ENCODE measurements at places on chromosomes 4 and X. TPM values are rescaled to one million over a fixed set of nuclear protein-coding genes. Genes with fewer than 3 reads are reported as not detected.

- DNase-seq = no peak
Observed at GRCh38 chr4:79982601-79983322, 90.3 kb downstream of the ANTXR2 start.

DNA sequence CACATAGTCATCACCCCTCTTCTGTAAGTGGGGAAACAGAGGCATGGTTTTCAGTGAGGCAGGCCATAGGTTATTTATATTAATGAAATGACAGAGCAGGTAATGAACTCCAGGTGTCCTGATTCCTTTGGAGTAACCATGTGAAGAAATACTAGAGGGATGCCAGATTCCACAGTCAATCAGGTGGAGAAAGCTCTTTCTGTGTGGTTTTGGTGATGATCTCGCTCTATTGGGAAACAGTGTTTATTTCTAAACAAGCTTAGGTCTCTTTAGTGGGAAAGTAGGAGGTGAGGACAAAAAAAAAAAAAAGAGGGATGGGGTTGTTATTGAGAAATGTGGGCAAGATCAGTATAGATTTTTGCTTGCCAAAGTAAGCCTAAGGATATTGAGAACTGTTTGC, 12.2 kb downstream of the DOCK11 start:
- no peak for DNase-seq

- no peak for DNase-seq
Observed at GRCh38 chr4:168397611-168398169, 79.1 kb upstream of the DDX60 start.

HTN3 gene
- not detected for total RNA-seq

SERTM2 gene
- not detected for total RNA-seq

GRCh38 chr4:12359420-12359819, 930.7 kb upstream of the HS3ST1 start:
- no peak for DNase-seq

ADRA2C gene
- not detected for total RNA-seq

DNA sequence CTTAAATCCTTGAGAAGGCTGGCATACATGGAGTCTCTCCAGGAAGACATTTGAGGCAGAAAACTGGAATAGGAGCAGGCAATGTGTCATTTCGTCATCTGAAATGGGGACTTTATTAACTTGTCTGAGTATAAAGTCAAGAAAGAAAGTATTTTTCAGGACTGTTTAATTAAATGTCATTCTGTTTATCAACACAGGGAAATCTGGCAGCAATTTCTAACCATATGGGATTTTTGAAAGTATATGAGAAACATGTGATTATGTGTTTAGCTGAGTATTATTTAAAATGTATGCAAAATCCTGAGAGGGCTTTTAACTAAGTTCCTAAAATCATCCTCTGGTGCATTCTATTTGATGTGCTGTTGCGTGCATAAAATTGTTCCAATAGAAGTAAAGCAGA, 3.9 kb upstream of the FAM9A start:
- no peak for DNase-seq

ZAR1 gene
- not detected for total RNA-seq

DNA sequence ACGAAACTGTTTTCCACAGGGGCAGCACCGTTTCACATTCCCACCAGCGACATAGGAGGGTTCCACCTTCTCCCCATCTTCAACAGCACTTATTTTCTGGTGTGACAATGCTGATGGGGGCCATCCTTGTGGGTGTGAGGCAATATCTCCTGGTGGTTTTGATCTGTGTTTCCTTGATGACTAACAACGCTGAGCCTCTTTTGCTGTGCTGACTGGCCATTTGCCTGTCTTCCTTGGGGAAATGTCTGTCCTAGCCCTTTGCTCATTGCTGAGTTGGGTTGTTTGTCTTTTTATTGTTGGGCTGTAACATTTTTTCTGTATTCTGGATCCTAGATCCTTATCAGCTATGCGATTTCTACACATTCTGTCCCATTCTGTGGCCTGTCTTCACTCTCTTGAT, 33.7 kb downstream of the ATP2B3 start:
- no peak for DNase-seq

- DNase-seq = no peak
Observed at GRCh38 chr4:173017802-173018201, 150.8 kb upstream of the GALNT7 start.

DNA sequence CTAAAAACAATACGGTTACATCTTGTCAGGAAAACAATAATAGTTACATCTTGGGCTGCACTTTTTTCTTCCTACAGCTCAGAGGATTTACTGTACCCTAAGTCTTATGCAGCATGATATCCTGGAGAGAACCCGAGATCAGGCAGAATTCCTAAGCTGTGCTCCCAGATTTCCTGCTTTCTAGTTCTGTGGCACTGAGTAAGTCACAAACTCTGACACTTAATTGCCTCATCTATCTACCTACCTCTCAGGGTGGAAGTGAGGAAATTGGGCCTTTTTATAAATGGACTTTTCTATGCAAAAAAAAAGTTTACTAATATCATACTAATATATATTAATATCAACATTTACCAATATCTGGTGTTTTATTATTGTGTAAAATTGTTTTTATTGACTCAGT, 438.5 kb downstream of the INPP4B start:
- DNase-seq = no peak

DNA sequence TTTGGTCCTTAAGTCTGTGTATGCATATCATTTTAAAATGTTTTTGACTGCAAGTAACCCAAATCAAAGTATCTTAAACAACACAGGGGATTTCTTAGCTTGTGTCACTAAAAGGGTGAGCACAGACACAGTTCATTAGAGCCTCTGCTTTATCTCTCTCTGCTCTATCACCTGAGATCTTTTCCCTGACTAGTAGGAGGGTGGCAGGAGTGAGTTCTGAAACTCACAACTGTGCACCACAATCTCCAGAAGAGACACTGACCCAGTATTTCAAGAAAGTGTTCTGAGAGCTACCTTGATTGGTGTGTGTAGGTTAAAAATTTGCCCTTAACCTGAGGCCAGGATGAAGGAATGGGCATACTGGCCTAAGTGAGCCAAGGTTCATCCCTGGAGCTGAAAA, 24.8 kb downstream of the CCSER1 start:
- no peak for DNase-seq

DNA sequence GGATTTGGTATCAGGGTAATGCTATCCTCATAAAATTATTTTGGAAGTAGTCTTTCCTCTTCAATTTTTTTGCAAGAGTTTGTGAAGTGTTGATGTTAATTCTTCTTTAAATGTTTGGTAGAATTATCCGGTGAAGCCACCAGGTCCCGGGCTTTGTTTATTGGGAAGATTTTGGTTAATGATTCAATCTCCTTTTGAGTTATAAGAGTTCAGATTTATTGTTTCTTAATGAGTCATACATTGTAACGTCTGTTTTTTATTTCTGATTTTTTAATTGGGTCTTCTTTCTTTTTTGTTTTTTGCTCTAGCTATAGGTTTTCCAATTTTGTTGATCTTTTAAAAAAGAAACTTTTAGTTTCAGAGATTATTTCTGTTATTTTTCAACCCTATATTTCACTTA, 412.3 kb downstream of the PDGFC start:
- DNase-seq = no peak

Data from activated CD8-positive, alpha-beta T cell treated with anti-CD3 and anti-CD28 coated beads, Interleukin-2, amount 10 ng/mL, durations not matched to agents 7 days and 5 days (primary cell).